EL (cell line): ENCODE measurements at places on chromosomes 11 and 22.

DNA sequence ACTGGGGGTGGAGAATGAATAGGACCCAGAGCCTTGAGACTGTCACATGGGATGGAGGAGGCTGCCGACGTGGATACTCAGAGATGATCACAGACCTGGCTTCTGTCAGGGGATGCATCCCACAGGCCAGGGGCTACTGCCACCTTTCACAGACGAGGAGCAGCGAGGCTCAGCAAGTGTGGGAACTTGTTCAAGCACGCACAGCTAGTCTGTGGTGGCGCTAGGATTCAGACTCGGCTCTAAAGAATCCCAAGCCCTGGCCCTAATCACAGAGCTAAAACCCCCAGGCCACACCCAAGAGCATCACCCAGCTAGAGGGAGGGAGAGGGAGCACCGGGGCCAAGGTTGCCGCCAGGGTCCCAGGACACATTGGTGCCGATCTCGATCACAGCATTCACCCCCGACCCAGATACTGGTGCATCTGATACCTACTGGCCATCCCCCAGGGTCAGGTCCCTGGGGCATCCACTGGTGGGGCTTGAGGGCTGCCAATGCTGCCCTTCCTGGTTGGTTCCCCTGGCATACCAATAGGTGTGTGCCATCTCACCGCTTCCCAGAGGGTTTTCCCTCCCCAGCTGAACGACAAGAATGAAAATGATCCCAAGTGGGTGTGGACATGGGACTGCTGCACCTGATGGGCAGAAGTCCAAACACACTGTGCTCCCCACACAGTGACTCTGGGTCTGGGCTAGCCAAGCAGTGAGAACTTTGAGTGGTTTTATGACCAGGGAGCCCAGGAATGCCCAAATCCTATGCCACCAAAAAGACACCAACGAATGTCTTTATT lies 6.2 kb downstream of the CHST1 start:
- no peak for DNase-seq

- DNase-seq: no peak
These were observed 35.7 kb downstream of the TRIM29 start for GRCh38 chr11:120102050-120102863.

GRCh38 chr11:67302571-67303131 lies 679 bp upstream of the SSH3 start:
- no peak for DNase-seq

DNA sequence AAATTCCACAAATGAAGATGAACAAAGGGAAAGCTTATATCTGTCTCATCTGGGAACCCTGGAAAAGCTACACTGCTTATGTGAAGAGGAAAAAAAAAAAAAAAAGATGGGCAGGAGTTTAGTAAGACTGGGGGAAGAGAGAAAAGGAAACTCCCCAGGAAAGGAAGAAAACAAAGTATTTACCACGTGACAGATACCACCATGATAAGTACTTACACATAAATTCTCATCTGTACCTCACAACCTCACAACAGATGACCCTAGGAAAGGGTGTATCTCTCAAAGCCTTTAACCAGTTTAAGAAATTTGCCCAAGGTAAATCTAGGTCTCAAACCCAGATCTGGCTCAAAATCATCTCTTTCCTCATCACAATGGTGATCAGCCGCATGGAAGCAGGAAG lies 77.1 kb downstream of the GAB2 start:
- no peak for DNase-seq
